ENCODE measurements at places on chromosomes 11 and 22.

- no peak for DNase-seq
These were observed 5.5 kb upstream of the SIGIRR start for GRCh38 chr11:420054-420910.

- no peak for DNase-seq
These were observed 5.1 kb downstream of the MAPK12 start for GRCh38 chr22:50256258-50256862.

DNA sequence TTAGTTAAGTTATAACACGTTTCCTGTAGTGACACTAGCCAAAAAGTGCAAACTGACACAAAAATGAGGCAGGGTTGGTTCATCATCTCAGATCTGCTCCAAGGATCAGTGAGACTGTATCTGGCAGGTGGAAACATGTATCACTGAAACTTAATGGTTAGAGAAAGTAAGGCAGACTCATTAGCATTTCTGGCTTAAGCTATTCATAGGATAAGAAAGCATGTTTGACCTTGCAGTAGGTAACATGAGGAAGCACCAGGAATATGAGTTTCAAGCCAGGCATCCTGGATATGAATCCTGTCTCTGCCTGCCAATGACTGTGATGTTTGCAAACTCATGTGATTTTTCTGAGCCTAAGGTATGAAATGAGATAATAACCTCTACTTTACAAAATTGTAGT is 732.1 kb downstream of the NELL1 start:
- DNase-seq, result no peak

DNA sequence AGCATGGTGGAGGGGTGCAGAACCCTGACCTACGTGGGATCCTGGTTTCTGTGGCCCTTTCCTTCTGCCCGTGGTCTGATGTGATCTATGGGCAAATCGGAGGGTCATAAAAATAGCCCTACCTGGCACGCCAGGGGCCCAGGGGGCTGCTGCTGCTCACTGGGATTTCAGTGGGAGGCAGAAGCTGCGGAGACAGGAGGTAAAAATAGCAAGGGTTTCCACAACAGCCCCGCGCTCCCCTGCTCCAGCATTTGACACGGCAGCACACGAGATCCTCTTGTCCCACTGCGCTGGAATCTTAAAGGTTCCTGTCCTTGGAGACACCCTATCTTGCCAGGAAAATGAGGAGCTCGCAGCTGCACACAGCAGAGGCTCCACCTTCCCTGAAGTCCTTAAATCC is 321.2 kb downstream of the CTTN start:
- DNase-seq, result no peak

- no peak for DNase-seq
These were observed 1.4 kb downstream of the GAL3ST1 start for GRCh38 chr22:30572840-30573593.

DNA sequence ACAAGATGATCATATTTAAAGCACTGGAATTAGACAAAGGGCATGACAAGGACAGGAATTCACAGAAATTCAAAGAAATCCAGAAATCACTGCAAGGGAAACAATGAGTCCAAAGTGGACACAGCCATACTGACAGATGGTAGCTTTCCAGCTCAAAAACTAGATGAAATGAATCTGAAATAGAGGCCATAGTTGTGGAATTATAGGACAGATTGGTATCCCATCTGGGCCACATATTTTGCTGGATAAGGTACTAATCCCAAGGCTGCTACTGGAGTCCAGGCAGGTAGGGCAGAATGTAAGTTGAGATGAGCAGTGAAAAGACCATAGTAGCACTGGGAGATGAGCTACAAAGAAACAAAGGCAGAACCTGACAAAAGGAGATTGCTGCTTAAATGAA is 258.3 kb upstream of the ANO3 start:
- DNase-seq, result no peak

GRCh38 chr22:39601180-39601535 is 30.6 kb downstream of the CACNA1I start:
- no peak for DNase-seq

- no peak for DNase-seq
These were observed 138.3 kb downstream of the MPPED1 start for GRCh38 chr22:43550024-43550620.

- DNase-seq, result no peak
These were observed 74.7 kb downstream of the MPPED2 start for GRCh38 chr11:30511408-30511807.

- DNase-seq, result peak; percentile 79
These were observed 142.1 kb downstream of the TRPC6 start for GRCh38 chr11:101441747-101442146.

All from fibroblast of skin of back (primary cell).